ENCODE measurements at places on chromosomes 1 and 21.
A peak's percentile ranks its signal among the peaks of the same experiment; 100 is the strongest.

GRCh38 chr1:2360588-2361364 lies 30.6 kb downstream of the MORN1 start:
- H3K36me3 ChIP-seq = no peaks in the 10 kb centered on the region
- H3K27me3 ChIP-seq = no peaks in the 10 kb centered on the region
- no peak for DNase-seq

DNA sequence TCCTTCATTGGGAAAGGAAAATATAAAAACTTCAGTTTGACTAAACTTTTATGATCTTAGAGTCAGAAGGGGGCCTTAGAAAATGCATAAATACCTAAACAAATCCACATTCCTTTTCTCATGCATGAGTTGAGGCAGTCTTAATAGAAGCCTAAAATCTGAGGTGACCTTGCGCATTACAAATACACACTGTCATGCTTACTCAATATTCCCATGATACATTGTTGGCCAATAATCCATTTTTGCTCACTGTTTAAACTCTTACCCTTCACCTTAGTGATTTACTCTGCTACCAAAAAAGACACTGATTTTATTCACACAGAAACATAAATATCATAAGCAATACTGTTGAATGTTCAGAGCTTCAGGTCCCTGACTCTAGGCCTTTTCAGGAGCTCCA lies 19.1 kb upstream of the TMCO1 start:
- no peak overlapping the region for H3K4me3 ChIP-seq
- no peaks in the 10 kb centered on the region for H3K27me3 ChIP-seq
- no peak overlapping the region for H3K27ac ChIP-seq
- H3K4me1 ChIP-seq = no peaks in the 10 kb centered on the region
- DNase-seq = no peak
- no peaks in the 10 kb centered on the region for H3K36me3 ChIP-seq

DNA sequence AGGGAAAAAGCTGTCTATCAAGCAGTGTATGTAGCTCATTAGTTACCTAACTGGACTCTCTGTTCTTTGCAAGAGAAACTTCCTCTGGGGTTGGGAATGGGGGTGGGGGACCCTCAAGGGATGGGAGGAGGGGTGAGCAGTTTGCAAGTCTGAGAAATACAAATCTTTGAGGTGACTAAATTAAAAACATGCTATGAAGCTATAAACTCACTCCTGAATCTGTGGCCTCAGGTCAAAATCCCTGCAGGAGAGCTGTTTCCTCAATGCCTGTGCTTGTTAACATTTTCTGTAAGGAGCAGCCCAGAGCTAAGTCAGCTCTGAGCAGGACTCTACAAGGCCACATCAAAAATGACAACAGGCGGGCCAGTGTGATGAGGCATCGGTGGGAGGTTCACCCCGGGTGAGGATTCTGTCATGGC lies 32.8 kb upstream of the PTPRC start:
- no peaks in the 10 kb centered on the region for H3K27me3 ChIP-seq
- H3K27ac ChIP-seq = no peak overlapping the region
- H3K4me1 ChIP-seq = no peaks in the 10 kb centered on the region
- DNase-seq = no peak

DNA sequence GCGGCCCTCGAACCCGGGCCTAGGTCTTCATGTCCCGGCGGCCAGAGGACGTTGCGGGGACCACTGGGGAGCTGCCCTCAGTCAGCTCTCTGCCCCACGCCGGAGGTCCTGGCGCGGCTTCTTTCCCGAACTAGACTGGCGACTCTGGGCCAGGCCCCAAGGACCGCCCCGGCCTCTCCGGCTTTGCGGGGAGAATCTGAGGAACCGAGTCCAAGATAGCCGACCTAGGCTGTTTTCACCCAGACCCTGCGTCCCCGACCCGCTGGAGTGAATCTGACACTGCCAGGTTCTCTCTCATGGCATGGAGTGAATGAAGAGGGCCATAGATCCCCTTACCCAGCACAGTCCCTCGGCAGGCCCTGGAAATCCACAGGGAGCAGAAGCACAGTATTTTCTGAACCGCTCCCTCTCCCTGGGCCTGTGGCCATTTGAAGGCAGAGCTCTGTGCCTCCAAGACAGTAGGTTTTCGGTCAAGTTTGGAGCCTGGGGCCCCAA lies 9.9 kb upstream of the BARHL2 start:
- H3K4me1 ChIP-seq = peaks cover 27% of the 10 kb centered on the region
- no peaks in the 10 kb centered on the region for H3K36me3 ChIP-seq
- no peak overlapping the region for H3K4me3 ChIP-seq
- peaks cover 100% of the 10 kb centered on the region for H3K27me3 ChIP-seq
- no peak overlapping the region for H3K27ac ChIP-seq
- DNase-seq = no peak

DNA sequence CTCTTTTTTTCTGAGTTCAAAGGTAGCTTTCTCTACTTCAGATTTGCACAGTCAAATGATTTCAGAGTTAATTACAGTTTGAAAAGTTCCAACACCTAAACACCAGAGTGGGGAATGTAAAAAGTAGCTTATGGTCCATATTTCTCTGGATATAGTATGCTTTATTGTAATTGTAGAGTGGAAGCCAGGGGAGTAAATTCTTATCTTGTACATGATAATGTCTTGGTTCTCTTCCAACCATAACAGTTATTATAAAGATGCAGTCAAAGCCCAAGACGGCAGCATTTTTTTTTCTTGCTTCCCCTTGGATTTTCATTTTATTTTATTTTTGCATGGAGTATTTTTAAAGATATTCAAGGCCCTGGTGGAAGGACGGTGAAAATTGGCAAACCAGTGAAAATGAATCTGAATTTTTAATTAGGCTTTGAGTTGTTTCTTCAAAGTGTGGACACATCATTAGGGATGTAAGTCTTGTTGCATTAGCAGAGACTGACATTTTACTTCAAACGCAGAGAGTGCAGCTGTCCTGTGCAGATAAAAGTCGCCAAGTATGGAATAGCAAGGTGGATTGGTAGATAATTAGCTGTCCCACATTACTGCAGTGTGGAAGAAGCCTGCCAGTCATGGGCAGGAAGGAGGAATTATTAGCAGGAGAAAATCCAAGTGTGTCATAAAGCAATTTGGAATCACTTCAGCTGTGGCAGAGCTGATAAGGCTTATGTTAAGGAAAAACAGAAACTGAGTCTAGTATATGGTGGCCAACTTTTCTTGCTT lies 11.3 kb downstream of the CACHD1 start:
- H3K27me3 ChIP-seq = no peaks in the 10 kb centered on the region
- no peak overlapping the region for H3K4me3 ChIP-seq
- peaks cover 17% of the 10 kb centered on the region for H3K4me1 ChIP-seq
- no peak overlapping the region for H3K27ac ChIP-seq
- no peaks in the 10 kb centered on the region for H3K36me3 ChIP-seq
- DNase-seq = no peak

GRCh38 chr1:63701187-63701586 lies 72.6 kb upstream of the ROR1 start:
- H3K4me3 ChIP-seq = no peak overlapping the region
- H3K36me3 ChIP-seq = no peaks in the 10 kb centered on the region
- H3K27ac ChIP-seq = no peak overlapping the region
- no peaks in the 10 kb centered on the region for H3K27me3 ChIP-seq
- DNase-seq = no peak
- peaks cover 9% of the 10 kb centered on the region for H3K4me1 ChIP-seq

DNA sequence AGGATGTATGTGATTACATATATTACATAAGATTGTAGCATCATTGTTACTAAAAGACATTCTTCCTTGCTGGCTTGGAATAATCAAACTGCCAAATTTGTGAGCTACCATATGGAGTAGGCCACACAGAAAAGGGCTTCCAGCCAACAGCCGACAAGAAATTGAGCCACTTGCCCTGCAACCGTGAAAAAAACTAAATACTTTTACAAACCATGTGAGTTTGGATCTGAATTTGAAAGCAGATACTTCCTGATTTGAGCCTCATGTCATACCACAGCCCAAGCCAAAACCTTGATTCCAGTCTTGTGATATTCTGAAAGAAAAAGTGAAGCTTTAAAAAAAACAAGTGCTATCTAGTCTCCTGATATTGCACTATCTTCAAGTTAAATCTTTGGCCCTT lies 55.6 kb upstream of the PRMT6 start:
- H3K27ac ChIP-seq = no peak overlapping the region
- no peak for DNase-seq
- H3K27me3 ChIP-seq = no peaks in the 10 kb centered on the region
- no peak overlapping the region for H3K4me3 ChIP-seq

GRCh38 chr1:16145662-16146278 lies 10.1 kb downstream of the EPHA2 start:
- H3K27me3 ChIP-seq = peaks cover 17% of the 10 kb centered on the region
- peak overlapping the region; percentile 42 for H3K4me3 ChIP-seq
- peaks cover 39% of the 10 kb centered on the region for H3K4me1 ChIP-seq
- DNase-seq = no peak

DNA sequence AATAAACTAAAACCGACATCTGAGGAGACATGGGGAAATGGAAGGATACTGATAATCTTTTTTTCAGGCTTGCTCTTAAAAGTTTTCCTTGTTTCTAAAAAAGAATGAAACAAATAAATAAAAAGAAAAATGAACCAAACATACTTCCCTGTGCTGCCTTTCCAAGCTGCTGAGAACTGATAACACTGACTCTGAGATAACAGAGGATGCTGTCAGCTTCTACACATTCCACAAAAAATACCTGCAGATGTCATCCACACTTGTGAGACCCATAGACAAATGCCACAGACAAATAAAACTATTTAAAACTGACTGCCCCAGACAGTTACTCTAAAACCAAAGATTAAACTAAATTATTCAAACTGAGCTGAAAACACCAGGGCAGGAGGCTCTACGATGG lies 12.0 kb upstream of the OR6K3 start:
- H3K4me3 ChIP-seq = no peak overlapping the region
- no peak overlapping the region for H3K27ac ChIP-seq
- H3K4me1 ChIP-seq = no peaks in the 10 kb centered on the region
- DNase-seq = no peak
- H3K27me3 ChIP-seq = no peaks in the 10 kb centered on the region
- no peaks in the 10 kb centered on the region for H3K36me3 ChIP-seq

DNA sequence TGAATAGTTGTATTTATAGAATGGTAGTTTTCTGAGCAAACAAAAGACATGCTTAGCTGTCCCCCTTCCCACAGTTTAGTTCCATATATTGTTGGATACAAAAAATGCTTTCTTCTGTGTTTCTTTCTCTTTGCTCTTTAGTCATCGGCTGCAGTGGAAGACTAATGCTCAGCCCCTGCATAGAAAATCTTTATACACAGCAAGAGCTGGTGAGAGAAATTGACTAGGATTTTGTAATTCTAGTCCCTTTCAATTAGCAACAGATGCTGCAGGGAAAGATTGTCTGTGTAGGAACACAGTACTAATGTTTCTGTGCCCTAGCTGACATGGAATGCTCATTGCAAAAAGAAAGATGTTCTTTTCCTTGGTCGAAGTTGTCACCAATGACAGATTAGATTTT lies 200.9 kb downstream of the RPS6KC1 start:
- no peaks in the 10 kb centered on the region for H3K27me3 ChIP-seq
- no peaks in the 10 kb centered on the region for H3K4me1 ChIP-seq
- no peak for DNase-seq
- no peaks in the 10 kb centered on the region for H3K36me3 ChIP-seq

GRCh38 chr1:27366411-27367159 lies at the start of gene MAP3K6:
MAP3K6 (minus strand) TSS chr1:27366961; CDS start chr1:27366597, 364 bp downstream.
- H3K27ac ChIP-seq = peak within 1 kb of the TSS; percentile 91
- no peaks in the 10 kb centered on the region for H3K36me3 ChIP-seq
- DNase-seq = peak; percentile 83
- peaks cover 22% of the 10 kb centered on the region for H3K4me1 ChIP-seq
- H3K4me3 ChIP-seq = peak within 1 kb of the TSS; percentile 71
- H3K27me3 ChIP-seq = no peaks in the 10 kb centered on the region
